ENCODE measurements at places on chromosomes 6 and 20.

DNA sequence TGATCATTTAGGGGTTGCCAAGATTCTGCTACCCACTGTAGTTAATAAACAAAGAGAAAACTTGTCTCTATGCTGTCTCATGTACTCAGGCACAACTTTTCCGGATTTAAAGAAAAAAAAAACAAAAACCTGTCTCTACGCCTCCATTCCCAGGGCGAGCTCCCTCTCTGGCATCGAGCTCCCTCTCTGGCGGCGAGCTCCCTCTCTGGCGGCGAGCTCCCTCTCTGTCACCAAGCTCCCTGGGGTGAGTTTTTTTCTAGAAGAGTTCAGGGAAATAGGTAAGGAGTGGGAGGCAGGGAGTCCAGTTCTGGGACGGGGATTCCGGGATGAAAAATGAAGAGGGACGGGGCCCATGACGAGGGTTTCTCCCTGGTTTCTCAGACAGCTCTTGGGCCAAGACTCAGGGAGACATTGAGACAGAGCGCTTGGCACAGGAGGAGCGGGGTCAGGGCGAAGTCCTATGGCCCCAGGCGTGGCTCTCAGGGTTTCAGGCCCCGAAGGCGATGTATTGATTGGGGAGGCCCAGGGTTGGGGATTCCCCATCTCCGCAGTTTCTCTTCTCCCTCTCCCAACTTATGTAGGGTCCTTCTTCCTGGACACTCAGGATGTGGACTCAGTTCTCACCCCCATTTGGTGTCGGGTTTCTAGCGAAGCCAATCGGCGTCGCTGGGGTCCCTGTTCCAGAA, 16.5 kb upstream of the HLA-A start:
- DNase-seq = no peak

- DNase-seq = no peak
These were observed 79.3 kb downstream of the PLG start for GRCh38 chr6:160781298-160781697.

GRCh38 chr6:36823421-36824096, 15.7 kb downstream of the CPNE5 start:
- no peak for DNase-seq

DNA sequence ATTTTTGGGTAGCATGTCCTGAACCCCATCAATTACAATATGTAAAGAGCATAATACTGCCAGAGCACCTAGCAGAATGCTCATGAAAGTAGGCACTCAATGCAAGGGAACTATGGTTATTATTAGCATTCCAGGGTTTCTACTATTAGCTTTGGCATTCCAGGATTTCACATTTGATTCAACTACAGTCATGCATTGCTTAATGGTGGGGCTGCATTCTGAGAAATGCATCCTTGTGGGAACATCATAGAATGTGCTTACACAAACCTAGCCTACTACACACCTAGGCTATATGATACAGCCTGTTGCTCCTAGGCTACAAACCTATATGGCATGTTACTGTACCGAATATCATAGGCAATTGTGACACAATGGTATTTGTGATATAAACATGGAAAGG, 247.8 kb downstream of the CD83 start:
- no peak for DNase-seq

DNA sequence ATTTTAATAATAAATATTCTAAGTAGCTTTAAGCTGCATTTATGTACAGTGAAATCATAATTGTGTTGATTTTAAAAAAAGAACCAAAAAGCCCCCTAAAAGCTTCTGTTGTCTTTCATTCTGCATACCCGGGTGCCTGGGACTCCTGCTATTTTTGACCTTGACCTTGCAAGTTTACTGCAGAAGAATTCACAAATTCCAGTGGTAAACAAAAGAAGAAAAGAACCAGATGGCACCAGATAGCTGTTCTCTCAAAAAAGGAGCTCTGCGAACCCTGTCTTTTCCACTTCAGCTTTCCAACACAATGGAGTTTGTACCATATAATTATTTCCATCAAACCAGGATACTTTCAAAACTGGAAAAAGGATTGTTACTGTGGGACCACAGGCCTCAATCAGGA, 363.3 kb downstream of the SMOC2 start:
- DNase-seq = no peak

- DNase-seq = no peak
These were observed 128.3 kb downstream of the ANKRD60 start for GRCh38 chr20:58099956-58100730.

GRCh38 chr6:116528133-116528532, 16.7 kb downstream of the CALHM5 start:
- no peak for DNase-seq

DNA sequence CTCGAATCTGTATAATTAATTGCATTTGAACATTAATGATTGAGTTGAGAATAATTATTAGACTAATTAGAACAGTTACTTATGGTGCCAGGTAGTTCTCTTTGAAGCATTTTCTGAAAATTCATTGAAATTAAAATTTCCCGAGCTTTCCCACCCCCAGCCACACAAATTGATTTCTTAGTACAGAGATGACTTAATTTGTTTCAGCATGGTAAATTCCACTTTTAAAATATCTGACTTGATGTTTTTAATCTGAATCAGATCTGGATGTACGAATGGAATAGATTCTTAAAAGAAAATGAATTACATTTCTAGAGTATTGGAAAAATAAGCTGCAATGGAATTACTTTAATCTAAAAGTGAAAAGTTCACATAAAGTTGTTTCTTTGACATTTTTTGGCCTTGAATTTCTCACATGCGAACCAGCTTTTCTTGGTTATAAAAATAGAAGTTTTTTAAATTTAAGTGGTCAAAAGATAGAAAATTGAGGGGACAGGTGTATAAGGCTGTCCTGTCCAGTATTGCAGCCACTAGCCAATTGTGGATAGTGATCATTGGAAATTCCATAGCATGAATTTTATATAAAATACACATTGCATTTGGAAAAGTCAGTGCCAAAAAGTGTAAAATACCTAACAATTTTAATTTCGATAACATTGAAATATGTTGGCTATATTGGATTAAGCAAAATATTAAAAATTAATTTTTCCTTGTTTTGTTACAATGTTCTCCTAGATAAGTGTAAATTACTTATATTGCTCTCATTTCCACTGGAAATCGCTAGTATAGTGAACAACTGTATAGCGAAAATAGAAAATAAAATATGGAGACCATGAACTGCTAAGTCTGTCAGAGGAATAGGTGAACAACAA, 102.9 kb downstream of the OR2B2 start:
- DNase-seq = no peak

DNA sequence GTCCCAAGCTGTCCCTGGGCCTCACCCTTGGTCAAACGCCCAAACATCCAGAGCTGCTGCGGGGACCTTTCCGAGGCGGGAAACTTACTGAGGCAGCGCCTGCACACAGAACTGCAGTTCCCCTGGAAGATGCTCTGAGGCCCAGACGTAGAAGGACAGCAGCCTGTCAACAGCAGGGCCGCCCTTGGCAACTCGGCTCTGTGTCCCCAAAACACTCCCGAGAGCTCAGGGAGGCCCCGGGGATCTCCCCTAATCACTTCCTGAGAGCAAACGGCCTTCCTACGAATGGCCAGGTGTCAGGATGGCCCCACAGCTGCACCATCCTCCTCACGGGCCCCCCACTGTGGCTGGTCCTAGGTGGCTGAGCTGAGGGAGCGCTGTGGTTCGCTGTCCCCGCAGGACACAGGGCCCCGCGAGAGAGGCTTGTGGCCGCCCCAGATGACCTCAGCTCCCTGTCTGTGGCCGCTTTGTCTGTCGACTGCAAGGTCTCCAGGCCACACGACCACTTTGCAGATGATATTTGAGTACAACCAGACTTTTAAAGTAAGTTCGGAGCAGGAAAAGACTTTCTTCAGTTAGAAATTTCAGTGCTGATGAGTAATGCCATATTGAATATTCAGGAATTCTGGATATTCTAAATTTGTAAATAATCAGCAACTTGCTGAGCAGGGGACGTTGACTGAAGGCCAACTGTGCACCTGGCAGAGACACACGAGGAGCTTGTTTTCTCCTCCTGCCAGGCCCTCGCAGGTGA, 46.0 kb downstream of the DLL1 start:
- DNase-seq = no peak

- no peak for DNase-seq
These were observed 2.9 kb downstream of the C6orf141 start for GRCh38 chr6:49553384-49553783.

DNA sequence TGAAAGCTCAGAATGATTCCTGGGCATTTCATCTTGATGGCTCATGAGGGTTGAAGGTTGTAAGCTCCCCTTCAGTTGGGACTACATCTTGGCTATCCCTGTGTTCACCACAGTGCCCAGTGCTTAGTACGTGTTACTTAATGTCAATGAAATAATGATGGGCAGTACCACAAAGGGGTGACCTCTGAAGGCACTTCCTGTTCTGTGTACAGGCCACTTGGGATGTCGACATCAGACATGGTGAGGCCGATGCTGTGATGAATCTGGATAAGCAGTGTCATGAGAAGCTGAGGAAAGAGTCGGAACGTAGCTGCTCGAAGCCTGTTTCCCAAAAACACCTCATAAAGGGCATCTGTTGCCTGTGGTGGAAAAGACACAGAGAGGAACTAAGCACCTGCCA, 27.6 kb upstream of the RBL1 start:
- DNase-seq = no peak

DNA sequence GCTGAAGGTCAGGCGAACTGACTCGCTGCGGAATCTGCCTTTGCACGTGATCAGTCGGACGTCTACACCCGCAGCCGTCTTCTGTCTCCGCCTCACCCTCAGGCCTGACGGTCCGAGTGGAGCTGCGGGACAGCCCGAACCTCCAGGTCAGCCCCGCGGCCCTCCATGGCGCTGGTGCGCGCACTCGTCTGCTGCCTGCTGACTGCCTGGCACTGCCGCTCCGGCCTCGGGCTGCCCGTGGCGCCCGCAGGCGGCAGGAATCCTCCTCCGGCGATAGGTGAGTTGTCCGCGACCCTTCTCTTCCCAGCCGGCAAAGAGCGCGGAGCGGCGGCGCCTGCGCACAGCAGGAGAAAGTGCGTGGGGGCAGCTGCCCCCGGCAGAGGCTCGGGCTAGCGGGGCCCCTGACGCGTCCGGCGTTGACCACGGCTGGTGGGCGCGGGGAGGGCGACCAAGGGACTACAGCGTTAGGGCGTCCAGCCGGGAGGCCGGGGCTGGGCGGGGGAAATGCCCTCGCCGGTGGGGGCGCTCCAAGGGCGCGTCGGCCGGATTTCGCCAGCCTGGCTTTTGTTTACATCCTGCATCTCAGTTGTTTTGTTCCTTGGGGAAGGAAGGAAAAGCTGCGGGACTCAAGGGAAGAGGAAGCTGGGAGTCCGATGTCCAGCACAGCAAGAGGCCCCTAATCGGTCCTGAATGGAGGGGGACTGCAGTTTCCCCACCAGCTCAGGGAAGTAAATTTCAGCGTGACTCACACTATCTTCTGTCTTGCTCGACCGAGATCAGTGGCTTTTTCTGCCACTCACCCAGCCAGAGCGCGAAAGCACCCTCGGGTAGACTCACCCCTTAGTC, at the start of gene SMPDL3A:
Gene SMPDL3A (plus strand): TSS at position 77 of the 846 bp plus-strand sequence. CDS start 89 bp downstream, at position 166.
- peak; percentile 41 for DNase-seq

DNA sequence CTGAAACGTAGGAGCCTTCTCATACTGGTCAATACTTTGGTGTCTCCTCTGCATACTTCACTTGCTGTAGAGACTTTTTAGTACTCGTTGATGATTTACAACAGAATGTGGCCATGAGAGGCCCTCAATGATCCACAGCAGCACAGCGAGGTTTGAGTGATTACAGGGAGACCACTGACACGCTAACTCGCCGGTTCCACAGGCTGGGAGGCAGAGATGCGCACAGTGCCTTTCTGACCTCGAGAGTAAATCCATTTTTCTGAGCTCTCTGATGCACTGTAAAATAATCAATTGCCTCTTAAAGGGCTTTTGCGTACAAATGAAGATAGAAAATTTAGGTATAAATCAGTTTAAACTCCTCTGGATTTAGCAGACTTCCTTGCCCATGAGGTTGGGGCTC, 56.2 kb upstream of the TBC1D7 start:
- no peak for DNase-seq

DNA sequence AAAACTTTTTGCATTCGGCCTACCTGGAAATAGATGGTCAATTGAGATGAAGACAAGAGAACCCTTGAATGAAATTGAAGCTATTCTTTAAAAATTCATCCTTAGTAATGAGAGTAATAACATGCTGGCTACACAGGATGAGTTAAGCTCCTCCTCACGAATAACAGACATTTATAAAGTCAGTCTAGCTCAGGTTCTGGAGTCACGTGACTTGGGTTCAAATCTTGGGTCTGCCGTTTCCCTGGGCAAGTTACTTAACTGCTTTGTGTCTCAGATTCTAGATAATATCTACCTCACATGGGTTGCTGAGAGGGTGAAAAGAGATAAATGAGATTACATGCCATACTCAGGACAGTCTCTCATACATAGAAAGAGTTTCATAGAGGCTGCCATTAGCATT, 101.4 kb upstream of the INSM1 start:
- DNase-seq = no peak

DNA sequence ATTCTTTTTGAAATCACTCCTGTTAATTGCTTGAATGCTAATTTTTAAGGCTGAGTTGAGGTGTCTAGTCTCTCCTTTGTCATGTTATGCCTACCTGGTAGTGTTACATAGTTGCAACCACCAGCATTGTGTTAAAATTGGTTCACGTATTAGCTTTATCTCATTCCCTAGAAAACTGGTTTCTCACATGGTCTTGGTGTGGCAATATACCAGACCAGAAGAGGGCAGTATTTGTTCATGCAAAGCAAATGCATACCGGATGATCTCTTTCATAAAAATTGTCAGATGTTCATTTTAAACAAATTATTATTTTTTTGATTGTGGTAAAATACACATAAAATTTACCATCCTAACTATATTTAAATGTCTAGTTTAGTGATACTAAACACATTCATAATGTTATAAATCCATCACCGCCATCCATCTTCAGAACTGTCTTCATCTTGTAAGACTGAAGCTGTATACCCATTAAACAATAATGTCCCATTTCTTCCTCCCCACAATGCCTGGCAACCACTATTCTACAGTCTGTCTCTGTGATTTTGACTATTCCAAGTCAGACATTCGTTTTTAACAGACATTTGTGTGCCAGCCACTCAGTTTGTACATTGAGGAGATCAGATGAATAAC, 92.8 kb downstream of the ATRN start:
- DNase-seq = peak; percentile 15

DNA sequence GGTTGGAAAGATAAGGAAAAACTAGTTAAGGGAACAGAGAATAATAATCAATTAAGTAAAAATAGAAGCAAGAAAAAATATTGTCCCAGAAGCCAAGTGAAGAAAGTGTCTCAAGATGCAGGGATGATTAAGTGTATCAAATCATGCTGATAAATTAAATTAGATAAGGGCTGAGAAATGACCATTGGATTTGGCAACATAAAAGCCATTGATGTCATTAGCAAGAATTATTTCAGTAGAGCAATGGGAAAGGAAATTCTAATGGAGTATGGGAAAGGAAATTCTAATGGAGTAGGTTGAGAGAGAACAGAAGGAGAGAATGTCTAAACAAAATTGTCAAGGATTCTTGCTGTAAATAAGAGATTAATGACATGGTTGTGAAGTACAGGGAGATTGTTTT, 146.8 kb downstream of the TFAP2B start:
- DNase-seq = no peak

GRCh38 chr20:31790401-31790800, 28.8 kb upstream of the MYLK2 start:
- no peak for DNase-seq

Measured in NCI-H1417 treated with DMSO at 0.1 percent for 48 hours (cell line).